H7 (cell line): ENCODE measurements at places on chromosomes 4 and X.
A peak's percentile ranks its signal among the peaks of the same experiment; 100 is the strongest.

- no peak for DNase-seq
Measured at GRCh38 chr4:123662827-123663226, 266.2 kb downstream of the SPRY1 start.

- DNase-seq, result no peak
Measured at GRCh38 chrX:57737881-57738280, 57.8 kb upstream of the NLRP2B start.

- DNase-seq, result no peak
Measured at GRCh38 chr4:152628128-152628527, 51.7 kb downstream of the TMEM154 start.

DNA sequence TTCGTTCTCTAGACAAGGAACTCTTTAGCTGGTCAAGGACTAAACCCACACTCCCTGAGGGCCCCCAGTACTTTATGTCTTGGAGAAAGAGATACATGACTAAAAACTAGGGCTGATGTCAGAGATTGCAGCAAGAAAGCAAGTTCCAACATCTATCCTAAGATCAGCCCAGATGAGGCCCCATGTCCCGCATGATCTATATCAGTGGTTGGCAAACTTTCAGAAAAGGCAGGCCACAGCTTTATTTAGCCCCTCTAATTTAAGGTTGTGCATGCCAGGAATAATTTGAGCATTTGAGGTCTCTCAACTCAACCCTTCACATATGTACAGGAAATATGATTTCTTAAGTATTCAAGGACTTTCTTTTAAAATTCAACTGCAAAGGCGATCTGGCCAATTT, 44.1 kb upstream of the FRMD7 start:
- DNase-seq, result no peak

DNA sequence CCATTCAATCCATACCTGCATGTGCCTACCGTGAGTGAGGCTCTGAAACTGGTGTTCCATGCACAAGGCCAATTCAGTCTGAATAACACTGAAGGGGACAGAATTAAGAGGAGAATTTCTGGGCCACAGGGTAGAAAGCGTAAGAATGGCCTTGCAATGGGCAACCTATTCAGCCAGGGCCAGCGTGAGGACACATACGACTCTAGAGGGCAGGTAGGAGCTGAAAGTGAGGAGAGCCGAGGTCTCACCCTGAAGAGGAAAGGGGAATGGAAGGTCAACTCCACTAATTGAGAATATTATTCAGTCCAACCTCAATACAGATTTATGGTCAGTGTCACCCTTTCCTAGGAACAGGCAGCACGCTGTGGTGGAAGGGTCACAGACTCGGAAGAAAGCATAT, 202.2 kb downstream of the TRIML1 start:
- peak; percentile 52 for DNase-seq
